ENCODE measurements at places on chromosomes 3 and 15. TPM values are rescaled to one million over a fixed set of nuclear protein-coding genes. Genes with fewer than 3 reads are reported as not detected.

The SLC15A2 gene
- total RNA-seq = 10.0 TPM

The SNX22 gene
- total RNA-seq = 14.5 TPM

The ZKSCAN7 gene
- 29.8 TPM for total RNA-seq

The ACTC1 gene
- total RNA-seq = 0.31 TPM

The GOLGB1 gene
- total RNA-seq = 47.1 TPM

The SPINK8 gene
- not detected for total RNA-seq

The HYAL1 gene
- total RNA-seq = 0.16 TPM

The GOLGA6D gene
- not detected for total RNA-seq

The ALDH1A2 gene
- total RNA-seq = 6.1 TPM

The A4GNT gene
- total RNA-seq = not detected

The LEKR1 gene
- 0.78 TPM for total RNA-seq

The ANP32A gene
- total RNA-seq = 109 TPM

All from occipital lobe (tissue), 3 donors.